HCT116 (cell line): ENCODE measurements at places on chromosomes 7 and 10.

GRCh38 chr10:81877596-81877995, 2.6 kb downstream of the NRG3 start:
- DNase-seq, result no peak

GRCh38 chr10:9825491-9826018, 1192.1 kb upstream of the CELF2 start:
- DNase-seq, result no peak

- DNase-seq, result no peak
Observed at GRCh38 chr7:23017309-23017708, 3.4 kb upstream of the HYCC1 start.

- DNase-seq, result no peak
Observed at GRCh38 chr10:122287570-122287969, 16.5 kb downstream of the BTBD16 start.

DNA sequence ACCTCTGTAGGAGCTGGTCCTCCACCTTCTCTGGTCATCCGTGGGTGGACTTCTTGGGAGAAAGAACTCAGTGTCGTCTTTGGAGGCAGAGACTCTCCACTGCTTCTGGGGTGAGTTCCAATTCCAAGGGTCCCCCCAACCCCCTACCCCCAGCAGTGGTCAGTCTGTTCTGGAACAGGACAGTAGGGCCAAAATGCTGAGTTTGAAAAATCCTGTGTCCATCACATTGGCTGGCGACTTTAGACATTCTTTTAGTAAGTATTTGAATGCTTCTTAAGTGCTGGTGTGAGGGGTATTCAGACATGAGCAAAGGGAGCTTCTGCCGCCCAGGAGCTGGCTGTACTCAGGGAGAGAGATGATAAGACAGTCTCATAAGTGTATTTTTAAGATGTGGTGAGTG, 1.9 kb downstream of the ZNF316 start:
- DNase-seq, result no peak

DNA sequence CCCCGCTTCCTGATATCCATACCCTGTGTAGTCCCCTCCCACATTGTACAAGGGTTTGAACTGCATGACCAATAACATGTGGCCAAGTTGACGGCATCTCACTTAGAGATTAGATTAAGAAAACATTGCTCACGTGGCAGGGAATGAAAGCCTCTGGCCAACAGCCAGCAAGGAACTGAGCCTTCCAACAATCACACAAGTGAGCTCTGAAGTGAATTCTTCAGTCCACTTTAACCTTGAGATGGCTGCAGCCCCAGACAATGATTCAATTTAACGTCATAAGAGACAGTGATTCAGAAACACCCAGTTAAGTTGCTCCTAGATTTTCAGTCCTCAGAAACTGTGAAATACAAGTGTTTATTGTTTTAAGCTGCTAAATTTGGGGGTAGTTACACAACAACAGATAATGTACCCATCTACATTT, 165.9 kb upstream of the PLXNA4 start:
- no peak for DNase-seq

DNA sequence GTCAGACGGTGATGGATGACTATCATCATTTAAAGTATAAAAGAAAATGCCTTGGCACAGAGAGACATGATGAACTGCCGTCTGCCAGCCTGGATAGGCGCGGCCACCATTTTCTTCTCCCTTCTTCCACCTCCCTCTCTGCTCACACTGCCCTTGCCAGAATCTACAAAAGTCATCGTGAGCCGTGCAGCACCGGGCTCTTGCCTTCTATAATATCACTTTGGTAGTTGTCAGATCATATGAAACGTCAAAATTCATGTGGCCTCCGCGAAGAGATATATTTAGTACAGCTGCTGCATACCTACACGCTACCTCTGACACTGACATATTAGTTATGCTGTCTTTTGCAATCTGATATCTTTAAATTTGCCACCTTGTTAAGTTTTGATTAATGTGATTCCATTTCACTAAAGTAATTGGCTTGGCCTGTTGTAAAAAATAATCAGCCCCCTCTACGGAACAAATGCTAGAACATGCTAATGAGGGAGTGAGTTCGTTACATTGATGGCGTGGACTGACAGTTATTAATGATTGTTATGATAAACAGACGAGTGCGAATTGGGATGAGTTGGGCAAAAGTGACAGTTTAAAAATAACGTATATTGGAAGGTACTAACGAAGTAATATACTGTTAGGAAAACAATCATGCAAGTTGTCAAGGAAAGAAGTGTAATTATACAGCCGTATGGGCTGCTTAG, 214.9 kb downstream of the LRMDA start:
- DNase-seq, result no peak

DNA sequence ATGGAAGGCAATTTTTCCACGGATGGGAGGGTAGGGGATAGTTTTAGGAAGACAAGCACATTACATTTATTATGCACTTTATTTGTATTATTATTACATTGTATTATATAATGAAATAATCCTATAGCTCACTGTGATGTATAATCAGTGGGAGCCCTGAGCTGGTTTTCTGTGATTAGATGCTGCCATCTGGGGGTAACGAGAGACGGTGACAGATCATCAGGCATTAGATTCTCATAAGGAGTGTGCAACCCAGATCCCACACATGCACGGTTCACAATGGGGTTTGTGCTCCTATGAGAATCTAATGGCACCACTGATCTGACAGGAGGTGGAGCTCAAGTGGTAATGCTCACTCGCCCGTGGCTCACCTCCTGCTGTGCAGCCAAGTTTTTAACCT, 103.9 kb upstream of the STK17A start:
- no peak for DNase-seq

- DNase-seq, result no peak
Observed at GRCh38 chr10:112246-112645, 23.0 kb upstream of the ZMYND11 start.

- DNase-seq, result no peak
Observed at GRCh38 chr10:968546-969199, 19.6 kb upstream of the GTPBP4 start.

- DNase-seq, result no peak
Observed at GRCh38 chr10:49398000-49398861, 2.3 kb upstream of the DRGX start.

- no peak for DNase-seq
Observed at GRCh38 chr10:62719061-62719460, 85.5 kb upstream of the ADO start.

GRCh38 chr7:88546808-88547207, 212.7 kb upstream of the ZNF804B start:
- DNase-seq, result peak; percentile 58

GRCh38 chr7:134926396-134926795, 59.9 kb upstream of the AGBL3 start:
- DNase-seq, result no peak

GRCh38 chr7:106071999-106072714, 40.0 kb downstream of the SYPL1 start:
- DNase-seq, result no peak

DNA sequence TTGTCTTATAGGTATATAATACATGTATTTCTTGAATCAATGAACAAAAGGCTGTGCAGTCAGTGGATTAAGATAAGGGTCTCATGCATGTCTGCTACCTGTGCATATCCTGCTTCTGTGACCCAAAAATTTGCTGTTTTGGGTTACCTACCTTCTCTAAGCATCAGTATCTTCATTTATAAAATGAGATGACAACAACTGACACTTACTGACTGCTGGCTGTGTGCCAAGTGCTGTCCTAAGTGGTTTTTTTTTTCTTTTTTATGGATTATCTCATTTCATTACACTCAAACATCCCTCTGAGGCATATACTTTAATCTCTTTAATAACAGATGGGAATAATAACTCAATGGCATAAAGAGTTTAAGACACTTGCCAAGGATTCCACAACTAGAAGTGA, 2.1 kb downstream of the PDK4 start:
- no peak for DNase-seq
